Stomach (tissue), 19 donors: ENCODE measurements at places on chromosomes 7 and 10.

DNA sequence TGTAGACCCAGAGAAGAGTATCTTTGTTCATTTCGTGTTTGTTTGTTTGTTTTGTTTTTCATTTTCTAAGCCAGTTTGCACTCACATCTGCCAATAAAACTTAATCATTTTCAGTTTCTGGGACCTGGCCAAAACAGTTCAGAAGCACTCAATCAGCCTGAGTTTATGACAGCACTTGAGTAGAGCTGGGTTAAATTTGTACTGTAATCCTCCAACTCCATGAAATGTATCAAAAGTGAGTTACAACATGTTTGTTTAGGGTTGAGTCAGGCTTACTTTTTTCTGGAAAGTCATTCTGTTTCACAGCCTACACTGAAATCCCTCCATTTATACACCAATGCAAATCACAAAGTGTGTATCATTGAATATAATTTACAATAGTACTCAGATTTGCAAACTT is 91.9 kb downstream of the ZWINT start:
- DNase-seq: no peak

GRCh38 chr7:130960208-130960988 is 226.4 kb upstream of the KLF14 start:
- no peak for DNase-seq

DNA sequence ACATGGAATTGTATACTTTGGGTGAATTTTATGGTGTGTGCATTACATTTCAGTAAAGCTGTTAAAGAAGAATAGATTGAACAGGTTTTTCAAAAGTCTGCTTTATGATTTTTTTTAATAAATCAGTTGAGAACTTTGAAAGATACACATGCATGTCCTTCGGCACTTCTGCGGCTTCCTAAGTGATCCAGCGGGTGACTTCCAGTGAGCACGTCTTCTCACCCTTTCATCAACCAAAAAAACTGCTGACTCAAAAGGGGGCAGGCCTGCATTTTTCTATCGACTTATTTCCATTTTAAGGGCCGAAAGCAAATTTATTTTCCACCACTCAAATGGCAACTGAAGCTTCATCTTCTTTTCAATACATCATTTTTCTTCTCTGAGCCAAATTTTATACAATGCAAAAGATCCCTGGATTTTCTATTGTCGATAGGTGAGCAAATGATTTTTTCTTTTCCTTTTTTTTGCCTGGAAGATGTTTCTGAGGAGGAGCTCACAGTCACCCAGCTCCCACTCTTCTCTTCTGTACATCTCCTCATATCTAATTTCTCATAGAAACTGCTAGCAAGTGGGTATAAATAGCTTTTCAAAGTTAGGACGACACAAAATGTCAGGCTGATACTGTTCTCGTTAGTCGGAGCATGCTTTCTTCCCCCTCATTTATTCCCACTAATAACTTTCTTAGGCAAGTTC is 10.2 kb downstream of the CHST15 start:
- no peak for DNase-seq

GRCh38 chr10:110643653-110644597 is at the start of gene RBM20:
TSS of gene RBM20 (plus strand) at chr10:110644336. CDS start at chr10:110644455, 119 bp downstream.
- DNase-seq: no peak

DNA sequence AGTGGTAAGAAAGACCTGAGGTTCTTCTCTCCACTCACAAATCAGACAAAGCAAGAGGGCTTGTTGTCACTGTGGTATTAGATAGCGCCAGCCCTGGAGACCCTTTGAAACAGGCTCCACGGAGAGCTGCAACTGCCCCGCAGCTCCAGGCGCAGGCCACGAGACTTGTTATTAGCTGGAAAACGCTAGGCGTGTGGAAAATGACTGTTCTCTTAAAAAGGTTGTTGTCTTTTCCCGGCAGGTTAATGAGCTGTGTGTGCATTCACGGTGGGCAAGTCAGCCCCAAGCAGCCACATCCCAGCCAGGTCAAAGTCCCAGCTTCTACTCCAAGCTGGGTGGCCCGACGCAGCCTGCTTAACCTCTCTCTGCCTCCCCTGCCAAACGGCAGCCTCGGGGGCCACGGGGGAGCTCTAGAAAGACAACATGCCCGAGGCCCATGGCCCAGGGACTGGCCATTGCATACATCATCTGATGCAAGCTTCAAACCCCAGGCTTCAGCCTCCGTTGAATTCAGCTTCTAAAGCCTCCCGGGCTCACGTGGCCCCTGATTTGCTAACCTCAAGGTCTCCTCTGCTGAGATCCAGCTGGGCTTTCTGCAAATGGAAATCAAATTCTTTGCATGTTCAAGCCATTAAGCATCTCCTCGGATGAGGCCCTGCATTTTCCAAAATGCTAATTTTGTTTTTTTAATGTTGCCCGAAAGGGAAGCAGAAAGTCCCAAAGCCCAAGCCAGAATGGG is 61.3 kb upstream of the DNAAF5 start:
- peak; percentile 69 for DNase-seq

- no peak for DNase-seq
These were observed 111.1 kb upstream of the FAM20C start for GRCh38 chr7:81068-81925.

- DNase-seq: no peak
These were observed 45.1 kb downstream of the POU6F2 start for GRCh38 chr7:39022796-39023195.

DNA sequence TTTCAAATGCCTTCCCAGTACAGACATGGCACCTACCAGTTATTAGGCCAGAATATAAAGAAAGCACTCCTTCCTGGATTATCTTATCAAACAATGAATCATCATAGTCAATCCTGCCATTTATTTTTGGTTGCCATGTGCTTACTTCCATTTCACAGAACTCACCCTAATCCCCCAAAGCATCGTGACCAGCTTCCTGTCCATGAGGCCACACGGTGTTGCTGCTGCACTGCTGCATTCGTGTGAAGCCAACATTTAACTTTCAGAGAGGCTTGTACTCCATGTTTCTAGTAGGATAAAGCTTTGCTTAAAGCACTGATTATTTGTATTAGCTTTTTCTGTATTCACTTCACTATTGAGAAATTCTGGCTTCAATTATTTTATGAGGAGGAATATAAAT is 14.4 kb downstream of the COL28A1 start:
- DNase-seq: no peak

DNA sequence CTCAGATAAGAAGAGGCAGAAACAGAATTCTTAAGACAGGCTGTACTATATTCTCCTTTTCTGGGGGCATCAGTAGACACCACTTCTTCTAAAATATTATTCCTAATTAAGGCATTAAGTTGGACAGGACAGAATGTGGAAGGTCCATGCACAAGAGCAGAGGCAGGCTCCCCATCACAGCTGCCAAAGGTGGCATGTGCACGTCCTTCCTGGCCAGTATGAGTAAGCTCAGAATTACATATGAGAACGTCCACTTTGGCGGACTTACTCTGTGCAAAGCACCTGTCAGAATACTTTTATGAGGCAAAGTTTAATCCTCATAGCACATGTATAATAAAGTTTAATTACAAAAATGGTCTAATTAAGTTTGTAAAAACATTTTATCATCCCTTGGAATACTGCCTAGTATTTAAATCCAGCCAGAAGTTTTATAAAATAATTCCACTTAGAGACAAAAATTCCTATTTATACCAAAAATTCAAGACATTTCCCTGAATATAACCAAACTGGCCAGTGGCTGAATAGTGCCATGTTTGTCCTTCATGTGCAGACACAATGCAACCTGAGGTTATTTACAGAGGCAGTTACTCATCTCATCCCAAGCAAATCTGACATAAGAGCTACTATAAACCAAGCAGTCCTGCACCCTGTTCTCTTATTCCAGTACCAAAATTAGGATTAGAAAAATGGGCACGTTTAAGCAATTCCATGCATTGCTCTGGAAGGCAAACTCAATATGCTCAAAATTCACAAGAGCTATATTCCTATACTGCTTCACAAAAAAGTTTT is 65.5 kb downstream of the CACUL1 start:
- no peak for DNase-seq

- no peak for DNase-seq
These were observed 280.8 kb downstream of the ARHGAP12 start for GRCh38 chr10:31647861-31648260.

- no peak for DNase-seq
These were observed 2.4 kb downstream of the UBE2H start for GRCh38 chr7:129950191-129950932.

GRCh38 chr7:53035499-53036412 is at the start of gene POM121L12:
TSS of gene POM121L12 (plus strand) at chr7:53035633. CDS start at chr7:53035672, 39 bp downstream.
- no peak for DNase-seq

DNA sequence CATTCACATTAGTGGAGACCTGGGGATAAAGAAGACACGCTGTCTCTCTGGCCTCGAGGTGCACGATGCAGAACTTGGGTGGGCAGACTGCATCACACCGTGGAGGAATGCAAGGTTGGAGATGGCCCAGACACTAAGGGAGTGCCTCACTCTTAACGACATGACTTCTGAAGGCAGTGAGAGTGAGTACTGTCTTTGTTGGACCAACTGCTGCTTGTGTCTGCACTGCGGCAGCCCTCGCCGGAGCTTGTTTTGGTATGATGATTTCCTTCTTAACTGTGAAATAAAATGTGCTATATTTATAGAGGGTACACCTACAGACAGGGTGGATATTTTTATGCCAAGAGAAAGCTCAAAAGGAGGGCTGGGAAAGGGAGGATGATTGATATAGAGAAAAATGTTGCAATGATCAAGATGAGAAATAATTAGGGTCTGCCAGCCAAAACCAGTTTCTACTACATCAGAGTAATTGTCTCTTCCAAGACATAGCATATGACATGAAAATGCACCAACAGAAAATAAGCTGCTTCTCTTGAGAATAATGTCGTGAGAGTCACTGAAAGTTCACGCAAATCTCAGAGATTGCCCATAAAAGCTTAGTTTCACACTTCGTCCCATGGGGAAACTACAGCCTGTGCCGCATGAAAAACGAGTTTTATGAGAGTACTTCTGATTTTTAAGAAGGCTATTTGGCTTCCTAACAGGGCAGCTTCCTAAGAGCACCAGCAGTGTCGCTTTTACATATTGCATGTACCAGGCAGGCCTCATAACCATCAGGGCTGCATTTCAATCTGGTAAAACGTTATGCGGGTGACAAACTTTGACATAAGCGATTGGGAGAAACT is 127.1 kb downstream of the TAX1BP1 start:
- no peak for DNase-seq

GRCh38 chr7:14748461-14748860 is 154.1 kb downstream of the DGKB start:
- DNase-seq: no peak

GRCh38 chr7:4028221-4028620 is 653.9 kb upstream of the FOXK1 start:
- DNase-seq: no peak

DNA sequence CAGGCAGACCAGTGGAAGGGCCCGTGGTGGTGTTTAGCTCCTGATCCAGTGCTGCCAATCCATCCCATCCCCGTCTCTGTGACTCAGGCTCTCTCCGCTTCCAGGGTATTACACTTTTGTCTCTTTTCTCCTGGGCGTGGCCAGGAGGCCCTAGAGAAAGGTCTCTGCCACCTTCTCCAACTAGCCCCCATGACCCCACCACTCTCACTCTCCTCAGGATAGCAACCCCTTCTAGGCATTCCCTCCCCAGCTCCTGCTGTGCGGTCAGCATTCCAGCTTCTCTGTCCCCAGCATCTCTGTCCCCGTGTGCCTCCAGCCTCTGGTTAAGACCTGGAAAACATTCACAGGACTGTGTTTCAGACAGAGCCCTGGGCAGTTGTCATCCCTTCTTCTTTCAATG is 36.2 kb upstream of the R3HCC1L start:
- no peak for DNase-seq

- DNase-seq: no peak
These were observed 59.3 kb upstream of the APBB1IP start for GRCh38 chr10:26378861-26379294.

DNA sequence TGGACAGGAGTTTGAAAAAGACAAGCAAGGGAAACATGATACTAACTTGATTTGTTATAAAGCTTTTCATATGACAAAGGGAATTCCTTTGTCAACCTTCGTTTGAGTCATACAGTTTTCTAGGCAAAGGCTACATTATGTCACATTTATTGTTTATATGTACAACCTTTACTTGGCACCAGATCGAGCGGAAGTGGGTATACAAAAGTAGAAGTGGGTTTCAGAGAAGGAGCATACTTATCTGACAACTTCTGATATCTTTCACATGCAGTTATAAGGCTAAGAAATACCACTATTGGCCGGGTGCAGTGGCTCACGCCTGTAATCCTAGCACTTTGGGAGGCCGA is 11.0 kb downstream of the STMP1 start:
- DNase-seq: no peak

DNA sequence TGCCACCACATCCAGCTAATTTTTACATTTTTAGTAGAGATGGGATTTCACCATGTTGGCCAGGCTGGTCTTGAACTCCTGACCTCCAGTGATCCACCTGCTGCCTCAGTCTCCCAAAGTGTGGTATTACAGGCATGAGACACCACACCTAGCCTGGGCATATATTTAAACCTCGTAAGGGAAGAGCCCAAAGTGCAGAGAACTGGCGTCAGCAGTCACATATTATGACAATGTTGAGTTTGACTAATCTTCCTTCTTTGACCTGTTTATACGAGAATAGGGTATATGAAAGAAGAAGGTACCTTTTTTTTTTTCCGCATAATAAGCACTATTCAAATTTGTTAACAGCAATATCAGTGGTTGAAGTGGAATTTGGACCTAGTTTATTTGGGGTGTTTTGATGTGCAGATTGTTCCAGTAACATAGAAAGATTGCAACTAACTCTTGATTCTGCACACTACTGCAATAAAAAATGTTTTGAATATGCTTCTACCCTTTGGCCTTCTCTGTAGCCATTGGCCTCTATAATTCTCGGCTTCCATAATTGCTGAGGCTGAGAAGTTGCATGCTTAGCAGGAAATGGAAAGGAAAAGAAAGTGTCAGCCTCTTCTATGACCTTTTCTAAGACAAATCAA is 55.9 kb downstream of the MINPP1 start:
- peak; percentile 15 for DNase-seq

- DNase-seq: no peak
These were observed 61.5 kb downstream of the KCND2 start for GRCh38 chr7:120334475-120334874.

DNA sequence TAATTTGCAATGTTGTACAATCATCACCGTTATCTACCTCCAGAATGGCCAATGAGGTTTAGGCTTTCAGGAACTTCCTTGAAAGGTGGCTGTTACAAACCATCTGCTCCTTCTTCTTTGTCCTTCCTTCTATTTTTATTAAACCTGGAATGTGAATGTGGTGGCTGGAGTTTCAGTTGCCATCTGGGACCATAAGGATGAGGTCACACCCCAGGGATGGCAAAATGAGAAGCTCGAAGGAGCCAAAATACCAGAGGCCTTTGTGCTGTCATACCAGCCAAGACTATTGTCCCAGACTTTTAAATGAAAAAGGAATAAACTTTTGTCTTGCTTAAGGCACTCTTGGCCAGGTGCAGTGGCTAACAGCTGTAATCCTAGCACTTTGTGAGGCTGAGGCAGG is 30.9 kb upstream of the LMTK2 start:
- DNase-seq: no peak

DNA sequence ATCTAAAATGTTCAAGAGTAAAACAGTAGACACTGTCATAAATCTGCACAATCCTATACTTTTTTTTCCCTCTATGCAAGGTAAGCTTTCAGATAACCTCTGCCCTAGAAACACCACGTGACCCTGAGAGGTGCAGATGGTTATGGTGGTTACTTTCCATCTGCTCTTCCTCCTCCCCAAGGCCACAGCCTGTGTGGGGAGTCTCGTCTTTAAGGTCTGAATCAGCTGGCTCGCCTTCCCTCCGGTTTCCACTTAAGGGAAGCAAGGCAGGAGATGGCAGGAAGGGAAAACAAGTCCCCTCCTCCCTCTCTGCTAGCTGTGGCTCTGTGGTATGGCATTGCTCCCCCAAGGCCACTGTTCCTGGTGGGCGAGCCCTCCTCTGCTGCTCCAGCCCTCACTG is 181.8 kb downstream of the GLI3 start:
- DNase-seq: no peak

GRCh38 chr7:73768641-73769480 is 1.2 kb downstream of the CLDN3 start:
- no peak for DNase-seq
